Activated naive CD4-positive, alpha-beta T cell treated with anti-CD3 and anti-CD28 coated beads, Interleukin-2, amount 50 U/mL, for 72 hours (primary cell): ENCODE measurements at places on chromosomes 1 and 21.

GRCh38 chr1:2836333-2836970 lies 35.0 kb upstream of the TTC34 start:
- DNase-seq: no peak

- DNase-seq: no peak
These were observed 36.1 kb upstream of the RGS1 start for GRCh38 chr1:192539297-192540092.

DNA sequence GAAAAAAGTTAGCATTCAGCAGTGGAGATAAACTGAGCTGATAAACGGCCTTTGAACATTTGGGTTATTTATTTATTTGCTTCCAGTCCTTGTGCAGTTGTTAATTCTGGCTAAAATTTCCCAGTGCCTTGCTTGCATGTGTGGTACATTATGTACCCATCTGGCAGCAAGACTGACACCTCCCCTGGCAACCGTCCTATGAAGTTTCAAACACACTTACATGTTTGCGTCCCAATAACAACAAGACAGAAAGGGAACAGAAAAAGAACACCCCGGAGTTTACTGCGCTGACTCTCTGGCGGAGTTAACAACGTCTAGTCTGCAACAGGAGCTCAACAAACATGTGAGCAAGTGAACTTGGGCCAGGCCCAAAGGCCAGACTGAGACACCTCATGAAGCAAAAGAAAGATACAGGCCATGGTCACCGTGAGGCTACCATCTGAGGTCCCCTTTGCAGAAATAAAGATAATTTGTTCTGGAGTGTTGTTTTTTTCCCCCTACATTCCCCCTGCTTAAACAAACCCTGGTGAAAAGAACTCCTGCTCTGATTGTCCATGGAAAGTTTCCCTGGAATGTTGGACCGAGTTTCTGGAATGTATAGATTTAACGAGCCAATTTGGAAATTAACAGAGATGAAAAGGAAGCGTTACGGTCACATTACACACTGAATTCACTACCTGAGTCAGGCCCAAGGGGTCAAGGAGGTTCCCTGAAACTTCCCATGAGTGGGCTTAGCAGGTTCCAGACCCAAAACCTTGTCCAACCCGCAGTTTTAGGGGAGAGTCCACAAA lies 33.4 kb downstream of the TRABD2B start:
- DNase-seq: no peak

DNA sequence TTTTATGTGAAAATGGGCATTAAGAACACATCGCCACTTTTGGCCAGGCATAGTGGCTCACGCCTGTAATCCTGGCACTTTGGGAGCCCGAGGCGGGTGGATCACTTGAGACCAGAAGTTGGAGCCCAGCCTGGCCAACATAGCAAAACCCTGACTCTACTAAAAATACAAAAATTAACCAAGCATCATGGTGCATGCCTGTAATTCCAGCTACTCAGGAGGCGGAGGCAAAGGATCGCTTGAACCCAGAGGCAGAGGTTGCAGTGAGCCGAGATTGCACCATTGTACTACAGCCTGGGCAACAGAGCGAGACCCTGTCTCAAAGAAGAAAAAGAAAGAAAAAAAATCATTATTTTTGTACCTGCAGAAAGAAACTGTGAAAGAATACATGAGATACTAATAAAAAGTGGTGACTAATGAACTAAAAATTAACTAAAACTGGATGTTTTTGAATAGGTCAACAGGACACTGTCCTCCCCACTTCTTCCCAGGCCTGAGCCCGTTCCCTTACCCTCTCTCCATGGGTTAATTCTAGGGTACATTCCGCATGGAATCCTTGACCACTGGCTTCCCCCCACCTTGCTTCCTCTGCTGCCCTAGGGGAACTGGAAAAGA lies 8.3 kb upstream of the TINAGL1 start:
- no peak for DNase-seq
